Stimulated activated CD4-positive, alpha-beta T cell treated with anti-CD3 and anti-CD28 coated beads, Interleukin-12 subunit alpha, Interleukin-12 subunit beta, amount 100 ng/mL, for 24 hours (primary cell): ENCODE measurements at places on chromosomes 2 and 18.

- DNase-seq = no peak
Observed at GRCh38 chr18:57976230-57976773, 67.7 kb upstream of the NEDD4L start.

- DNase-seq = no peak
Observed at GRCh38 chr2:198913394-198914152, 544.2 kb downstream of the SATB2 start.

GRCh38 chr2:152555048-152555447, 162.2 kb downstream of the PRPF40A start:
- DNase-seq = no peak

DNA sequence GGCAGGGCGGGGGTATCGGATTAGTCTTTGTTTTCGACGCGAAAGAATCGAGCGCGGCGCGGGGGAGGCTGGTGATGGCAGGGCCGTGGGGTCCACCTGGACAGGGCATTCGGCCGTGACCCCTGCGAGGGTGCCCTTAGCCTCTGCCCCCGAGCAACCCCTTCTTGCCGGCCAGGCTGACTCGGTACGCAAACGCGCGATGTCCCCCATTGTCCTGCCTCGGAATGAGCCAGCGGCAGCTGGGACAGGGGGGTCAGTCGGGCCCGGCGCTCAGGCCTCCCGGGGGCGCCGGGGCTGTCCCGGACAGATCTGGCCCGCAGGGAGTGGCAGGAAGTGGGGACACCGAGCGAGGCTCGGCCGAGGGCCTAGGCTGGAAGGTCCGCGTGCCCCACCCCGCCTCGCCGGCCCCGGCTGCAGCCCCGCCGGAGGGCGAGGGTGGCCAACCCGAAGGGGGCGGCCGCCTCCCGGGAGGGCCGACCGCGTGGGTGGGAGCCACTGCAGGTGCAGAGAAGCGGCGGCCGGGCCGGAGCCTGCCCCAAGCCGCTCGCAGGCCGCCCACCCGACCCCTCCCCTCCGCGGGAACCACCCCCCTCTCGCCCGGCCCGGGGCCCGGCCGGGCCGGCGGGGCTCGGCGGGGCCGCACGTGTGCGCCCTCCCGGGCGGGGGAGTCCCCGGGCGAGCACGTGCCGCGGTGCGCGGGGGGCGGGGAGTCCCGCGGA, at the start of gene TET3:
TSS of gene TET3 (plus strand) at position 708 of the 719 bp plus-strand sequence. CDS start 1,494 bp downstream, outside the sequence.
- DNase-seq = no peak

DNA sequence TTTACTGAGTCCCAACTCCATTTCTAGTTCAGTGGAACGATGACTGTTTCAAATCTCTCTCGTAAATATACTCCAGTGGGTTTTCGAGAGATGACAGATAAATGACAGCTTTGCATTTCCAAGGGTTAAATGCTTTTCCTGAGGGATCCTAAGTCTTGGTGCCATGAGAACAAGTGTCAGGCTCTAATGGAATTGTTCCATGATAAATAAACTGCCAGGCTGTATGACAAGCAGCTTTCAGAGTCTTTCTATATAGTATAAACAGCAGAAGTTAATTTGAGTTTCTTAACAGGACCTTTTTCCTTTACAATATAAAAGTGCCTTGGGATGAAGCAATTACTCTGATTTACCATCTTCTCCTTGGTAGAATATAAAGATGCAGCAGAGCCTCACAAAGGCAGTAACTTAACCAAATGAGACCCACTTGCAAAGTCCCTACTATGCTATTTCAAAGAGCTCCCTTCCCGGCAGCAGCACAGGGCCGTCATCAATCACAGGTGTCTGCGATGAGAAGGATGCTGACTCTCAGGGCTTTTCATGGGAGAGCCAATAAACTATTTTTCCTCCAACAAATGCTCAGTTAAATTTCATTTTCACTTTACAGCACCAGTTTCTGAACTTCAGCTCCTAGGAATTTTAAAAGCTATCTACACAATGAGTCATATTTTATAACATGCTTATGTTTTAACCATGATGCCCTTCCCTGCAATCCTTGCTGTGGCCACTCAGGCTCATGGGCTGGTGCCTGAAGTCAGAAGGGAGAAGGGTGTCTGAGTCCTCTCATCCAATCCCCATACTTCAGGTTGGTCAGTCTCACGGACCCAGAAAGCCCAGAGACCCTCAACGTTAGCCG, 123.8 kb downstream of the AFF3 start:
- DNase-seq = no peak

GRCh38 chr18:32884543-32884942, 111.7 kb upstream of the KLHL14 start:
- DNase-seq = no peak

DNA sequence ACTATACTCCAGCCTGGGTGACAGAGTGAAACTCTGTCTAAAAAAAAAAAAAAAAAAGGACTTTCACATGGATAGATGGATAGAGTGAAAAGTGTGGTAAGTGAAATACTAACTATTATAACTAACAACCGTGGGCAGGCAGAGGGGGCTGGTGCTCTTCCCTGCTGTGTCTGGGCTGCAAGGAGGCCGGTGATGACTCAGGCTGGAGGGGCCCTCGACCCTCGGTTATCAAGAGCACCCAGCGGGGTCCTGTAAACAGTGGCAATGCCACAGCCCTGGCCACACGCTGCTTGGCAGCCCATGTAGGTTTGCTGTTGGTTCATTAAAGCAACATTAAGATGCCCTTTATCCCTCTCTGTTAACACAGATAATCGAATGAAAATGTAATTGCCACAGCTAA, 184.8 kb upstream of the RAB12 start:
- DNase-seq = no peak

- DNase-seq = no peak
Observed at GRCh38 chr2:19331450-19331849, 27.0 kb downstream of the OSR1 start.

- no peak for DNase-seq
Observed at GRCh38 chr2:237695201-237695780, 67.9 kb downstream of the LRRFIP1 start.

DNA sequence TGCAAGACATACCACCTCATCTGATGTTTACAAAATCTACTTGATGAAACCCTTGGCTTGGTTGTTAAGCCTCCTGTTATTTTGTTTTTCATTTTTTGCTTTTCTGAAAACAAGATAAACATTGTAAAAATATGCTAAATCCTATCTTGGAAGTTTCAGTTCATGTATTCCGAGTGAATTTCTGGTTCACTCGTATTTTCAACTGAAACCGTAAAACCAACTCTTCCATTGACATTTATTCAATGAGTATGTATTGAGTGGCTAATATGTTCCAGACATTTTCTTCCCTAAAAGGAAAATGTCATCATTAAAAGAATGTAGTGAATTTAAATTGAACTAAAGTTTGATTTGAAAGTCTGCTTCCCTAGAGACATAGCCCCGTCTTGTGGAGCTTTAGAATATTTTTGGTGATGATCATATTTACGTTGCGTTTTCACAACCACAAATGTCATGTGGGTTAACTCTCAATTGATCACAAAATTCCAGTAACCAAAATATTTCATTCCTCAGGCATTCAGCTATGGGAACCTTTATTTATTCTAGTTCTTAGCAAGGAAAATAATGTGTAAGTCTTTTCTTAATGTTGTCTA, 204.2 kb downstream of the MBD2 start:
- DNase-seq = no peak

GRCh38 chr2:214750529-214750928, 59.0 kb downstream of the BARD1 start:
- DNase-seq = no peak

GRCh38 chr2:230715201-230715600, 2.6 kb downstream of the CAB39 start:
- DNase-seq = no peak

DNA sequence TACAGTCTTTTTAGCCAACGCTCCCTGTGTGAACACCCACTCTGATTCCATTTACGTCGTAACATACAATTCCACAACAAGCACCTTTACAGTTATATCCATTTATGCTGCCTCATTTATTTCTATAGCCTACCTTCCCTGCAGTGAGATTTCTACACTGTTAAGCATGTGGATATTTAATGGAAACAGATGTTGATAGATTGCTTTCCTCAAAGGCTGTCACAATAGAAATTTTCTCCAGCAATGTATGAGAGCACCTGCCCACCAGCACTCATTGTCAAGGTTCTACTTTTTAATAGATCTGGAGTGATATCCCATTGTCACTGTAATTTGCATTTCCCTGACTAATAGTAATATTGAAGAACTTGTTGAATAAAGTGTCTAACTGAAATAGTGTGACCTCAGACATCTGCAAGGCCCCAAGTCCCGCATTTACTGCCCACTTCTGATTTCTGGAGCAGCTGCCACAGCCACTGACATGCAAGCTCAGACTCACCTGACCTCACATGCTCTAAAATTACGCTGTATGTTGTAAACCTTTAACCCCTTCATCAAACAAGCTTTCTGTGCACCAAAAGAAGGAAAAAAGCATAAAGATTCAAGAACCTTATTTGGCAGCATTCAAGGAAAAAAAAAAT, 295.1 kb downstream of the CNTNAP5 start:
- DNase-seq = no peak
